GM12891 (cell line): ENCODE measurements at places on chromosomes 12 and 14.

- DNase-seq = no peak
Observed at GRCh38 chr12:113766879-113767878, 198.9 kb downstream of the RBM19 start.

DNA sequence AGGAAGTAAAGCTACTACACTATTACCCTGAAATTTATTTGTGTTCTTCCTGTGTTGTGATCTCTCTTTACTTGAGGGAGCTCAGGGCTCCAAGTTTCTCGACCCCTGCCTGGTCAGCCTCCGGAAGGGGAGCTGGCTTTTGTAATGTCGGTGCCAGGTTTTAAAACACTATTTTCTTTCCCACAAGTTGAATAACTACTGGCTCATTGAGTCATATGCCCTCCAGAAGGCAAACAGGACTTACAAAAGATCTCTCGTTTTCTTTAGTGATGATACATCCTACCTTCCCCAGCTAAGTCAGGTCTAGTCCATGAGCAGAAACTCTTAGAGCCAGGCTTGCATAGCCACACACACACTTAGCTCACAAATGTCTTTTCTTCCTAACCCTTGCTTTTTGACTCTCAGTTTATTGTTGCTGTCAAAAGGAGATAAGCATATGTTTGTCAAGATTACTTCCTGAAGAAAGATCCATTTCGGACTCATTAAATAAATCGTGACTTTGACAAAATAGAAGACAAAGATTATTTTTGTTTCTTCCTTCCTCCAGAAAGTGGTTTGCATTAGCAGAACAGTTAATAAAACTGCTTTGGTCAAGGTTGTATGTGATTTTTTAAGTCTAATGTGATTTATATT lies 209.8 kb upstream of the FLRT2 start:
- no peak for DNase-seq

- peak; percentile 35 for DNase-seq
Observed at GRCh38 chr12:2064071-2064507, 11.3 kb downstream of the CACNA1C start.

DNA sequence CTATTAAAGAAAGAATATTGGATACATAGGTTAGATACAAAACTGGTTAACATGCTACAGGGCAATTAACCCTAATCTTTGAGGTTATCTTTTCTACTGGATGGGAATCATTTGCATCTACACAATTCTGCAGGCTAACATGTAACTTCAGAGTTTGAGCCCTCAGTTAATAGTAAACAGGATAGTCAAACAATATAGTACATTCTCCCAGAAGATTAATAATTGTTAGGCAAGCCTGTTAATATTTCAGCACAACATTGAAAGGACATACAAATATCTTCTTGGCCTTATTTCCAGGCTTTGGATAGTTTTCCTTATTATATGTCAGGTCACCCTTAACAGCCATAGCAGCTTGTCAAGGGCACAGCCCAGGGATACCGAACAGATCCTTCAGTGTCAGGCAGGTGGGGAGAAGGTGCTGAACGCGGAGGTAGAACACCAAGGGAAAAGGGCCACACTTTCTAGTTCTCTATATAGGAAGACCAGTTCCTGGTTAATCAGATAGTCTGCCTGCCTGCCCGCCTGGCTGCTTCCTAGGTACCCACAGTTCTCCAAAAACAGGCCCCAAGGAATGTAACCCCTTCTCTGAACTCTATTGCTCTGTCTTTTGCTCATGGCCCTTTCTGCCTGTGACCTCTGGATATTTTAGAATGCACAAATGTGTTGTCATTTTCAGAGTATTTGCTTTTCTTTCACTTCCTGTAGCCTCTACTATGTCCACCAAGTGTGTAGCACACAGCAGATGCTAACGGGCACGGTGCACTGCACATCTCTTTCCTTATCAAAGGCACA lies 256.0 kb downstream of the PCNX1 start:
- no peak for DNase-seq

DNA sequence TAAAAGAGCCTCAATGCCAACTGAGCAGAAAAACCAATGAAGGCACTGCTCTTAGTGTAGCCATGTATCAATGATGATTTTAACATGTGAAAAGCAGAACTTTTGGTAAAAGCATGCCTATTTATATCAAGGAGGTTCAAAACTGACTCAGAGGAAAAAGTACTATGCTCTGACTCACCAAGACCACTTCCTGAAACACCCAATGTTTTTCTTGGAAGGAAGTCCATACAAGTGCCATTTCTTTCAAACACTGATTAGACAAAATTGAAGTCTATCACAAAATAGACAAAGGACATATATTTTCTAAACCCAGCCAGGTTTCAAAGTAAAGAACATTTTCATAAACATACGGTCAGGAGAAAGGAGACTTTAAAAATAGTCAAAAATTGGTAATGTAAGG lies 88.6 kb downstream of the EPS8 start:
- DNase-seq = no peak

DNA sequence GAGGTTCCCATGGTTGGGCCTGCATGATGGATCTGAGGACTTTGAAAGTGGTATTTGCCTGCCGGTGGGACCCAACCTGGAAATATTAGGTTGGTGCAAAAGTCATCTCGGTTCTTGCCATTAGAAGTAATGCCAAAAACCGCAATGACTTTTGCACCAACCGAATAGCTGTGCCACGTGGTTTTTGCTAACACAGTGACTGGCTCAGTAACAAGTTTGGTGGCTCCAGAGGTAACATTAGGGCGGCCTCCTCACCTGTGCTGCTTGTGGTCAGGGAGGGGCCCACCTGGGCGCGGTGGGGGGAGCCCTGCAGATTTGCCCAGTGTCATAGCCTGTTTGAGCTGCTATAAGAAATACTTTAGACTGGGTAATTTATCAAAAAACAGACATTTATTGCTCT lies 1.8 kb downstream of the BDKRB2 start:
- DNase-seq = no peak

GRCh38 chr12:7907009-7907408 lies 29.0 kb downstream of the SLC2A3 start:
- DNase-seq = no peak

GRCh38 chr12:106953352-106954250 lies 2.1 kb upstream of the TMEM263 start:
- no peak for DNase-seq

DNA sequence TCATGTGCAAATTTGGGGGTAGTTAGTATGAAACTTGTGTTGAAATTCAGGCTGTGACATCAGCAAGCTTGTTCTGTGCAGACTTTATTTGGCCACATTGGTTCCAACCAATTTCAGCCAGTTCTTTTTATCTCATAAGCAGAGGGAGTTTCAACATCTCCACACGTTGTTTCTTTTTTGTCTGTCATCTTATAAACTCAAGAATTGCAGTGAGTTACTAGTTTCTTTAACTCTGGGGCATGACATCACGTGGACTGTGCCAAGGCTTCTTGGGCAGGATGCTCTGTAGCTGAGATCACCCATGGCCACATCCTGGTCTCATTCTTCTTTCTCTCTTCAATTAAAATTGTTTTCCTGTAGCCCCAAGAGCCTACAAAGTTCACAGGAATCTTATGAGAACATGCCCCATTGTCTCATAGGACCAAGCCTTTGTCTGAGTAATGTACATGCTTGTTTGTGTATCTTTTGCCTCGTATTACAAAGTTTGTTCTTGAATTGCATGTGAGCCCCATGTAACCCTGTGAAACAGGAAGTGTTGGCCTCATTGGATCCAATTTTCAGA lies 982.0 kb upstream of the TMEM132C start:
- no peak for DNase-seq

DNA sequence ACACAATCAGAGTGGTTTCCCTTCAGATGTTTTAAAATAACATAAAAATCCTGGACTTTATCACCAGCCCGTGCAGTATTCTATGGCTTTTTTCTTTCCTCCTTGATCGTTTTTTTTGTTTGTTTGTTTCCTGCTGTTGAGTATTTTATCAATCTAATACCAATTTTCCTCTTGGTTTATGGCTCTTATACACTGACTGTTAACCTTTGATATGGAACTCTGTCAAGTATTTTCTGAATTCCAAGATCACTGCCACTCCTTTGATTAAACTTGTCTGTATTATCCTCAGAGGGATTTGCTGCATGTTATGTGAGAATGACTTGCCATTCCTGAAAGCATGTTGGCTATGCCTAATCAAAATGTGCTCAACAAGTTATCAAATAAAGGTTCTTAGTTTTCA lies 88.4 kb downstream of the PELI2 start:
- no peak for DNase-seq

- peak; percentile 30 for DNase-seq
Observed at GRCh38 chr12:115572440-115572839, 705.1 kb downstream of the MED13L start.

GRCh38 chr12:94248582-94248981 lies 100.2 kb downstream of the PLXNC1 start:
- DNase-seq = no peak

DNA sequence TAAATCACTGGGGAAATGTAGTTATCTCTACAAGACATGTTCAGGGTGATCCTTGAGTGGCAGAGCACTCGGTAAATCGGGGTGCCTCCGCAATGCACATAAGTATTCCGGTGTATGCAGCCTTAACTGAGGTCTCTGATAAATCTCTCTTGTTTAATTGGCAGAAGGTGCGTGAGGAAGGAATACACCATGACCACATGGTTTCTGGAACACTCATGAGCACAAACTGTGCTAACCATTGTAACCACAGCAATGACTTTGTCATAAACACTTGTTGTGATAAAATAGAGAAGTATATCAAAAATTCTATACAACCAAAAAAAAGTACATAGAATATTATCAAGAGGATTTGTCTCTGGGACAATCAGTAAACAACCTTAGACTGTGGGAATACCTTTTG lies 146.8 kb upstream of the DIO2 start:
- no peak for DNase-seq

DNA sequence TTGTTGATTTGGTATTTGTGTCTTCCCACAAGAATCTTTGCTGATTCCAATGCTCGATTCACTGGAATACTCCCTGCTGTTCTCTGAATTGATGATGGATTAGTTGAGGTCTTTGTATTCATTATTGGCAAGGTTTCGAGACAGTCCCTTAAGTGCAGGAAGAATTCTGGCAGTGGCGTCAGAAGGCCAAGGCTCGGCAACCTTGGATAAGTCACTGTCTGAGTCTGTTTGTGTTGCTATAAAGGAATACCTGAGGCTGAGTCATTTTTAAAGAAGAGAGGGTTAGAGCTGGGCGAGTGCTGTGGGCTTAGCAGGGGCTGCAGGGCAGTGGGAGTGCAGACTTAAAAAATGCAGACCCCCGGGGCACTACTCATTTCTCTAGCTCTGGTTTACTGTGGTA lies 56.9 kb downstream of the CHST11 start:
- DNase-seq = no peak

DNA sequence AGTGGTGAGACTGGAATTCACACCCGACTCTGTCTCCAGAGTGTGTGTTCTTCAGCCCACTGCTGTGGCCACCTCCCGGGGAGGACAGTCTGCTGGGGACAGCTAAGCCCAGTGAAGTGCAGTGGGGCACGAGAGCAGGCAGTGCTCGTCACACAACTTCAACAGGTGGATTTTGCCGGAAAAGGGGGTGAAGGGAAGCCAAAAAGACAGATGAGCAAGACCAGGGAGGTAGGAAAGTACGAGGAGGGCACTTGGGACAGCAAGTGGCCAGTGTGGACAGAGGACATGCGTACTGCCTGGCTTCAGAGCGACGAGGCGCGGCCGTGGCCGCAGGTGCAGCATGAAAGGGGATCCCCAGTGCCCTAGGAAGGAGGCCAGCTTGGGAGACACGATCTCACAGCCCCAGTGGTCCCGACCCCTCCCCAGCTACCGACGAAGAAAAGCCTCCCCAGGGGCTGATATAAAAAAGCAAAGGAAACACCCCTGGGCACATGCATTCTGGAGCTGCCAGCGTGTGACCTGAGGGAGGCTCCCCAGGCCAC lies 96.1 kb downstream of the FBXL14 start:
- DNase-seq = no peak
